ENCODE measurements at places on chromosomes 6 and 20. TPM values are rescaled to one million over a fixed set of nuclear protein-coding genes. Genes with fewer than 3 reads are reported as not detected.

DNA sequence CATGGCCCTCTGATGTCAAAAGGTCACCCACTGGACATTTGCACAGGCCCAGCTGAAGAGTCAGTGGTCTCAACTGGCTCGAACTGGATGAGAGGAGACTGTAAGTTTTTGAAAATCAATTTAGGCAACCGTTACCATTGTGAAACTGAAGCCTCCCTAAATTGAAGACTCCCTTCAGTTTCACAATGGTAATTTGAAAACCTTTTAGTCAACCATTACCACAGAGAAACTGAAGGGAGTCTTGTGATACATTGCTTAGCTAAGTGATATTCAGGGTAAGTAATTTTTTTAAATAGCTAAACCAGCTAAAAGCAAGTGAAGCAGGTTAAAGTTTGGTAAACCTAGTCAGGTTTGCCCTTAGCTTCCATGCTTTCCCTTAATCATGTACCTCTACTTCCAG is 197.3 kb upstream of the NT5E start:
- no peak for DNase-seq

DNA sequence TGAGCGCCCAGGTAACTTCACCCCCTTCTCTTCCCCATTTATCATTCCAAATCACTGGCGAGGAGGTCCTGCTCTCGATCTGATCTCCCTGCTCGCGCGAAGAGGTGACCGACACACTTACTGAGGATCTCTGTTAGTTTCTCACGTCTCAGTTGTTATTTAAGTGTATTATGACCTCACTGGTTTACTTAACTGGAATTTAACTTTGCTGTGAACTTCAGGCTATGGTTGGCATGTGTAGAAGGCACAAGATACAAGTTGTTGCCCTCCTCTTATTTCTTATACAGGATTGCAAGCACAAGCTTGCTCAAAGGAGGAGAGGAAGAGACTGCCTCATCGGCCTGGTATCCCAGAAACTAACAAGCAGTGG is 1.2 kb downstream of the RNF217 start:
- DNase-seq = no peak

GRCh38 chr6:41059556-41059955 is 6.6 kb downstream of the APOBEC2 start:
- DNase-seq = no peak

Gene CLIC1
- 1,674 TPM for polyA plus RNA-seq

DNA sequence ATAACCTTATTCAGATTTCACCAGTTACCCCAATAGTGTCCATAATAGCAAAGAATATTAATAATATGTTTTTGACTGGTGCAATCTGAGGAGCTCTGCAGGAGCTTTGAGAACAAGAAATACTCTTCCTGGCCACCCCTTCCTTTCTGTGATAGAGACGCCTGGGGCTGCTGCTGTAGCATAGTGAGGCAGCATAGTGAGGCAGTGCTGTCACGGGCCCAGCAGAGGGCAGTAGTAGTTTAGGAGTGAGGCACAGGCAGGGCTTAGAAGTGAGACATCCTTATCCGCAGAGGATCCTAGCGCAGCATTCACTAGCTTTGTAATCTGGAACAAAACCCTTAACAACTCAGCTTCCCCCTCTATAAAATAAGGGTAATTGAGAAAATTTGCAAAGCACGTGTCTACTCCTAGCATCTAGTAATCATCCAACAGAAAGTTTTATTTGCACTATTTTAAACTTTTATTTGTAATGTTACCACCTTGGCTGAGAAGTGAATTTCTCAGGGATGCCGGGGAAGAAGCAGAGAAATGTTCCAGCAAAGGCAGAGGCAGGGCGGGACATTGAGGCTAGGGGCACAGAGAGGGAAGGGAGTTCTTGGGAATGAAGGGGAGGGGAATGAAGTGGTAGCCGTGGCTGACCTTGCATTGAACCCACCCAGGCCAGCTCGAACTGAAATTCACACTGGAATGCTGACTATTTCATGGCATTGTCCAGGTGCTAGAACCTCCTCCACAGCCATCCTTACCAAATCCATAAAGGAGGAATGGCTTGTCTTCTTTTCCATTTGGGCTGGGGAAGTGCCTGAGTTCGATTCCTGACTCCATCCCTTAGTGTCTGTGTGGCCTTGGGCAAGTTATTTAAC is 78.8 kb downstream of the CDS2 start:
- DNase-seq = peak; percentile 66

GRCh38 chr6:49155316-49155715 is 307.7 kb downstream of the MMUT start:
- DNase-seq = no peak

DNA sequence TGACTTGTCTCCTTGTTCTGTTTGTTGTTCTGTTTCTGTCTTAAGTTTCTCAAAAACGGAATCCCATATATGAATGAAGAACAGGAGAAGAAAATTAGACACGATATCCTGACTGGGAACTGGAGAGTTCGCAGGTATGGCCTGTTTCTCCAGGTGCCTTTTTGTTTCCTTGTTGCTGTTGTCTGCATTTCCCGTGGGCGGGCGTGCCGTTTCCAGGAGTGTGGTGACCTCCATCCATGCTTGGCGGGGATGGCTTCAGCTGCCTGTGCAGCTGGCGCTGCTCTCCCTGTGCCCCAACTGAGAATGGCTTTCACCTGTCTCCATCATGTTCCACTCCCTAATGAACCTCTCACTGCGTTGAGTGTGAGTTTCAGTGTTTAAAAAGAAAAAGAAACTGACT is 4.4 kb downstream of the PNLDC1 start:
- DNase-seq = no peak

GRCh38 chr6:47536816-47537401 is 59.3 kb downstream of the CD2AP start:
- no peak for DNase-seq

DNA sequence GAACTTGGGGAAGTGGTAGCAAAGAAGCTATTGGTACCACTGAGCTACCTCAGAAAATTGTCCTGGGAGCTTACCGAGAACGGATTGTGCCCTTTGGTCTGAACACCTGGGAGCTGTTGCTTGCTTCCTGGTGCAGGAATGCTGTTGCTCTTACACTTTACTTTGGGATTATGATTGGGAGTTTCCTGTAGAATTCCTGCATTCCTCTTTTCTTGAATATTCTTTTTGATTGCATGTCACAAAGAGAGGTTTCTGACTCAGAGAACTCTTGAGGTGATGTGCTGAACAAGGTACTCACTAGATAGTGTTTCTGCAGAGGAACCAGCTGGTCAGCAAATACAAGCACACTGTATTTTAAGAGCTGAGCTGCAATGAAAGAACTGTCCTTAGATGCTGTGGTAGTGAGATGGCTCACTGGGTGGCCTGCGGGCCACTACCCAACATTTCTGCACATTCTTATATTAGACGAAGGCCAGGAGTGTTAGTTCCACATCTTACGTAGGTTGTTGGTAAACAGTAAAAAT is 35.0 kb downstream of the LRRC1 start:
- no peak for DNase-seq

Gene TRIM38
- polyA plus RNA-seq = 5.0 TPM

DNA sequence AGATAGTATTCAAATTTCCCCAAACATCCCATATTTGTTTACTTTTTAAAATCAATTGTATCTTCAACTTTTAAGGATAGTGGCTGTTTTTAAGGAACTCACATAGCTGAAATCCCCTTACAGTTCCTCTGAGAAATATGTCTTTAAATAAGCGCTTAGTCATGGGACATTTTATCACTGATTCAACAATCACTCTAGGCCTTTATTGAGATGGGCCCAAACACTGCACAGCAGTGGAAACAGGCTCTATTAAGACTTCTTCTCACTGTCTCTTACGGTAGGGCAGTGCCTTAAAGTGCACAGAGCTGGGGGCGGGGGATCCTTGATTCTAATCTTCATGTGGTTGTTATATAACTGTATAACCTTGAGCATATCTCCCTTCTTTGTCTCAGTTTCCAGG is 59.8 kb upstream of the RREB1 start:
- DNase-seq = no peak

- peak; percentile 39 for DNase-seq
These were observed 98.7 kb upstream of the RIPOR2 start for GRCh38 chr6:25034431-25034921.

Gene ACSS2
- 4.9 TPM for polyA plus RNA-seq

DNA sequence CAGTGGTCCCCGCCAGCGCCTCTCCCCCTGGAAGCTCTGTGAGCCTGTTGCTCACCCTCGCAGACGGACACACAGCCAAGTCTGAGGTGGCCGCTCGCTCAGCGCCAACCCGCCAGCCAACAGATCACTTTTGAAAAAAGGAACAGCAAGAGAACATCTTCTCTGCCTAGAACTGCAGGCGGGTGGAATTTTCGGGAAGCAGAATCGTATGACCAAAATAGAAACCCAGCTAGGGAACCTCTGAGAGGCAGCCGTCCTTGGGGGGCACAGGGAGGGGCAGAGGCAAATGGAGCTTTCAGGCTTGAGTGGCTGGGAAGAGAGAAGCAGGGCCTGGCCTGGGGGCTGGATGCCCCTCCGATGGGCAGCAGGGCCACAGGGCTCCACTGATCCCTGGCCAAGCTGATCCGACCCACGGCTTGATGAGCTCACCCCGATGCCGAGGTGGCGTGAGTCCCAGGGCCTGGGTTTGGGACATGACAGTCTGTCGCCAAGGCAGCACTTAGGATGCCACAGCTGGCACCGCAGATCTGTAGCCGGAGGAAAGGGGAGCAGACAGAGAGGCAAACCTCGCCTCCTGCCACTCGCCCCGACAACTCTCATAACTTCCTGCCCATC is 9.8 kb downstream of the NFATC2 start:
- DNase-seq = peak; percentile 62

Gene BTN1A1
- polyA plus RNA-seq = not detected

GRCh38 chr20:62834967-62835730 is 18.3 kb downstream of the COL9A3 start:
- DNase-seq = no peak

DNA sequence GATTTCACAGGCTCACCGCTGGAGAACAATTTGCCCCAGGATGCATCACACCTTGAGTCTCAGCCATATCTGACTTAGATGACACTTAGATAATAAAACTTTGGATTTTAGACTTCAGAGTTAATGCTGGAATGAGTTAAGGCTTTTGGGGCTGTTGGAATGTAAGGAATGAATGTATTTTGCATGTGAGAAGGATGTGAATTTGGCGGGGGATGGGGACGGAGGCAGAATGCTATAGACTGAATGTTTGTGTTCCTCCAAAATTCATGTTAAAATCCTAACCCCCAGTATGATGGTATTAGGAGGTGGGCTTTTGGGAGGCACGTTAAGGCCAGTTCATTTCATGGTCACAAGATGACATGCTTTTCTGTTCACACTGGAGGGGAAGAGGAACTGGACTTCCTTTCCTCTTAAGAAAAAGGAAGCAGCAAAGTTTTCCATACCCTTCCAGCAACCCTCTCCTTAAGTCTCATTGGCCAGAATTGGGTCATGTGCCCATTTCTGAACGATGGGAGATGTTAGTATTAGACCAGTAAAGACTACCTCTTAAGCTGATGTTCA is 5.8 kb upstream of the SRXN1 start:
- DNase-seq = no peak

DNA sequence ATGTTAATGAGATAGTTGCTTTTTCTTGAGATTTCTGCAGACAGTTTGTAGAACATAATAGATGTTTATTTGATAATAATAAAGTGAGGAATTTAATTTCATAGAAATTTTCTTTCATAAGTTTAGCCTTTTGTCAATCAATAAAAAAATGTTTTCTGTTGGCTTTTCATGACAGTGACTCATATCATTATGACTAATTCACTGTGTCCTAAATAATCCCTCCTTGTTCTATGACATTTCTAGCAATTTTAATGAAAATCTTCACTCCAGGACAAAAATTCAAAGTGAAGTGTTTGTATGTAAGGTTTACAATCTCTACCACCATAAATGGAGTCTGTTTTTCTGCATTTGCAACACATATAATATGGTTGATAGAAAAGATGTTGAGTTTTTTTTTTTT is 109.9 kb downstream of the UTRN start:
- no peak for DNase-seq
